ENCODE measurements at places on chromosomes 5 and 9.

- DNase-seq, result no peak
Measured at GRCh38 chr5:170053896-170054295, 51.8 kb upstream of the FOXI1 start.

DNA sequence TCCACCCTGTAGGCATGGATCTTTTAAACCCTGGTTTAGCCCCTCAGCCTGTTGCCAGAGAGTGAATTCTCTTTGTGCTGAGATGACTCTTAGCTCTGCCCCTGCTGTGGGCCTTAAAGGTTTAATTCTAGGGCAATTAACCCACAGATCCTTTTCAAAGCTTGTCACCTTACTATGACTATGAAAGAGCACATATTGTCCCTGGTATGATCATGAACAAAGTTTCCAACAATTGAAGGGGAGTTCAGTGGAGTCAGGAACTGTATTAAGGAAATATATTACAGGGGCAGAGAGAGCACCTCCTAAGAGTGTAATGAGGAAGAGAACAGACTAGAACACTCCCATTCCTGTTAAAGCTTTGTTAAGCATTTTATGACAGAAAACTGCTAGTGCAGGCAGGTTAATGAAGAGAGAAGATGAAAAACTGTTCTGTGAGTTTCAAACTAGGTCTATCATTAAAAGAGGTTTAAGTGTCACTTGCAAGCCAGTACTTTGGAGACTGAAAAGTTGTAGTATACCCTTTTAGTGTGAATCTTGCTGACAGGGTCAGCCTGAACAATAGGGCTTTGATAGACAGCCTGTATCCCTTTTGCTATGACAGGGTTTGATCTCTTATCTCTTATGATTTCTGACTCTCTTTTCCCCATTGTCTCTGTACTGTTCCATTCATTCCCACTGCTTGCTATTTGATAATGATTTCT, 104.2 kb upstream of the ELL2 start:
- no peak for DNase-seq

GRCh38 chr5:54217826-54218503, 92.4 kb downstream of the ARL15 start:
- DNase-seq, result peak; percentile 28

- no peak for DNase-seq
Measured at GRCh38 chr9:83313781-83314180, 224.4 kb downstream of the FRMD3 start.

DNA sequence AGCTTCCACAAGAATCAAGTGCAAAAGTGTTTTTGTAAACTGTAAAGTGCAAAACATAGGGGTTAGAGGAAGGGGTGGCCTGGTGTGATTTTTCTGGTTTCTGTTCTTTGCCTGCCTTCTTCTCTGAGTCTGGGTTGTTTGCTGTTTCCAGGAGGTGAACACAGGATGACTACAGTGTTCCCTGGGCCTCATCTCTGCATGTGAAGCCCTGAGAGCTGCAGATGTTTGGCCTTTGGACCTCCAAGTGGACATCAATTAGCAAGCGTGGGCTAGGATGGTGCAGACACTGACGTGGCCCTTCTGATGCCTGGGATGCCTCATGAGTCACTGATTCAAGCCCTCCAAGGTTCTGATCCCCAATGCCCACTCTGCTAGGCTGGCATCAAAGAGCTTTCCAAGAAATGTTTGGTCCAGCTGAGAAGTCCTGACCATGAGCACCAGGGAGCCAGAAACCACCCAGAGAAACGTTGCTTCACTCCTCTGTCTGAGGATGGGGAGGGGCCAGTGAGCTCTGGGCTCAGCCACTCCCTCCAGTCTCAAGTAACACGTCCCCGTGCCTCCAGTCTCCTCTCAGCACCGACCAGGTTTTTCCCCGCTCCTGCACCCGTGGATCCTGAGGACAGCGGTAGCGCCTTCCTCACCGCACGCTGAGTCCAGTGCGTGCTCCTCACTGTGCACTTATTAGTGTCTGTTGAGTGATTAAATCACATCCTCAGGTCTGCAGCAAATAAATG, 7.6 kb downstream of the IL9 start:
- DNase-seq, result no peak
